ENCODE measurements at places on chromosomes 16 and 17. TPM values are rescaled to one million over a fixed set of nuclear protein-coding genes. Genes with fewer than 3 reads are reported as not detected.

NECAB2 gene
- not detected for polyA plus RNA-seq

CX3CL1 gene
- 5.0 TPM for polyA plus RNA-seq

OTOP3 gene
- 11.2 TPM for polyA plus RNA-seq

PPL gene
- polyA plus RNA-seq = 739 TPM

SLC16A5 gene
- 10.0 TPM for polyA plus RNA-seq

RCVRN gene
- polyA plus RNA-seq = 0.01 TPM

ANKFN1 gene
- polyA plus RNA-seq = 0.09 TPM

CDH3 gene
- polyA plus RNA-seq = 12.2 TPM

CNGB1 gene
- 0.06 TPM for polyA plus RNA-seq

SPNS1 gene
- polyA plus RNA-seq = 24.6 TPM

BRICD5 gene
- polyA plus RNA-seq = 4.6 TPM

FHOD1 gene
- 6.3 TPM for polyA plus RNA-seq

RNU2-1 gene
- not detected for polyA plus RNA-seq

LAT gene
- polyA plus RNA-seq = 7.4 TPM

CBLN1 gene
- polyA plus RNA-seq = 0.26 TPM

C17orf100 gene
- 2.1 TPM for polyA plus RNA-seq

TMEM220 gene
- polyA plus RNA-seq = 6.3 TPM

KCNJ18 gene
- polyA plus RNA-seq = 0.11 TPM

MYO15A gene
- 0.51 TPM for polyA plus RNA-seq

FAM234A gene
- polyA plus RNA-seq = 35.9 TPM

NTN1 gene
- polyA plus RNA-seq = 10.3 TPM

MRPL12 gene
- 136 TPM for polyA plus RNA-seq

CCL16 gene
- 0.08 TPM for polyA plus RNA-seq

BRIP1 gene
- 1.4 TPM for polyA plus RNA-seq

Measured in esophagus (tissue), 2 donors.